ENCODE measurements at places on chromosomes 7 and 10.

DNA sequence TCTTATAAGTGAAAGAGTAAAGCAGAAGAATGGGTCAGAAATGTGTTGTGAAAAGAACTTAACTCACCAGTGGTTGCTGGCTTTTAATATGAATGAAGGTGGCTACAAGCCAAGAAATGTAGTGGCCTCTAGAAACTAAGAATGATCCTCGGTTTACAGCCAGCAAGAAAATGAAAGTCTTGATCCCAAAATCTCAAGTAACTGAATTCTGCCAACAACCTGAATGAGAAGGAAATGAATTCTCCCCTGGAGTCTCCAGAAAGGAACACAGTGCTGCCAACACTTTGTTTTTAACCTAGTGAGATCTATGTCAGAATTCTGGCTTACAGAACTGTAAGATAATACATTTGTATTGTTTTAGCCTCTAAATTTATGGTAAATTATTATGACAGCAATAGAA, 193.0 kb downstream of the FZD1 start:
- no peak for DNase-seq

GRCh38 chr7:126803060-126803665, 449.6 kb downstream of the GRM8 start:
- peak; percentile 0 for DNase-seq

GRCh38 chr10:28761084-28761846, 83.9 kb downstream of the BAMBI start:
- no peak for DNase-seq

GRCh38 chr10:683448-684071, 5.9 kb downstream of the DIP2C start:
- no peak for DNase-seq

- no peak for DNase-seq
Measured at GRCh38 chr10:102648889-102649796, 4.9 kb downstream of the TRIM8 start.

DNA sequence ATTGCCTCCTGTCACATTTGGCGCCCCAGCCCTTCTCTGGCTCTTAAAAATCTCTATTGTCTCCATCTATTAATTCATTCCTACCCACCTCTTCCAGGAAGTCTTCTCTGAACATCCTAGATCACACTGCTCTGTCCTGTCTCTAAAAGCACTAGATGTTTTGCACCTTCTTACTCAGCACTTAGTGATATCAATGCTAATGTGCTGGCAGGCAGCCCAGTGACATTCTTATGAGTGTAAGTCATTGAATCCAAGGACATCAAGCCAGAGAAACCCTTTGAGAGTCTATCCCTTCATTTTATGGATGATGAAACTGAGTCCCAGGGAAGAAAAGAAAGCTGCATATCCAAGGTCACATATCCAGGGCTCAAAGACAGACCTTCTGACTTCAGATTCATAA, 48.3 kb upstream of the PAX2 start:
- no peak for DNase-seq

DNA sequence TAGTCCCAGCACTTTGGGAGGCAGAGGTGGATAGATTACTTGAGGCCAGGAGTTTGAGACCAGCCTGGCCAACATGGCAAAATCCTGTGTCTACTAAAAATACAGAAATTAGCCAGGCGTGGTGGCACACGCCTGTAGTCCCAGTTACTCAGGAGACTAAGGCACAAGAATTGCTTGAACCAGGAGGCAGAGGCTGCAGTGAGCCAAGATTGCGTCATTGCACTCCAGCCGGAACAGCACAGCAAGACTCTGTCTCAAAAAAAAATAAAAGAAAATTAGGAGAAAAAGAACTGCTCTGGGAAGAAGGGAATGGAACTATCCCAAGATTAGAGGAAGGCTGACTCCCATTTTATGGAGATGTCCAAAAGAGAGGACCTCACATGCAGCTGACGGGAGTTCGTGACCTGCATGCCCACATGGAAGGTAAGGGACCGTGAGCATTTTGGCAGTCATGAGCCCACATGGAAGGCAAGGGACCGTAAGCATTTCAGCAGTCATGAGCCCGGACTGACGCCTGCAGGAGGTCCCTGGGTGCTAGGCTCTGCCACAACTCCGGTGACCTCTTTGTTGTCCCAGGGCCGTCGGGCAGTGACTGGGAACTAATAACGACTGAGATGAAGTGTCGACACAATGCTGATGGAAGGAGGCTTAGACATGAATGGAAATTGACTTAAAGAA, 18.6 kb upstream of the GTPBP4 start:
- no peak for DNase-seq

DNA sequence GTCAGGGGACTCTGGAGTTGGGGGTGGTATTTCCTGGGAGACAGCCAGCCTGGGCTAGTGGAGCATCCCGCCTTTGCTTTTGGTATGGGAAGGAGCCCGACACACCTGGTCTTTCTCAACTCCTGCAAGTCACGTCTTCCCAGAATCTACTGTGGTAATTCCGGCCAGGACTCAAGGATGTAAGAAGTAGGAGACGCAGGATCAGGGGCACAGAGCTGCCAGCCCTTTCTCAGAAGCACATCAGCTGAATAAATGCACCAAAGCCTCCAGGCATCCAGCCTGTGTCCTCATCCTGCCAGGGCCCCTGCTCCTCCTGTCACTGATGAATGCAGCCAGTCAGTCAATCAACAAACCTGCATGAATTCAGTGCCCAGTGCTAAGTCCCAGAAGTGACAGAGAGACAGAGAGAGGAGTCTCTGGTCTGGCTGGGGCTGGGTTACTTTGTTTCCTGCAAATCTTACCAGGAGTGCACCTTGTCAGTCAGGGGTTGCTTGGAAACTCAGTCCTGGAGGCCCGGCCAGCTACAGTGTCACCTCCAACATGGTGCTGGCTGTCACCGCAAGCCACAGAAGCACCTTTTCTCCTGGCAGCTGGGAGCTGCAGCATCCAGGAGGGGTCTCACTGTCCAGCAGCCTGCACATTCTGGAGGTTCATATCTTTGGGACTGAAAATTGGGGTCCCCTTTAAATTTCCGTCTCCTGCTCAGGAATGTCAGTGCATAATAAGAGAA, 101.8 kb downstream of the PTPRE start:
- no peak for DNase-seq

DNA sequence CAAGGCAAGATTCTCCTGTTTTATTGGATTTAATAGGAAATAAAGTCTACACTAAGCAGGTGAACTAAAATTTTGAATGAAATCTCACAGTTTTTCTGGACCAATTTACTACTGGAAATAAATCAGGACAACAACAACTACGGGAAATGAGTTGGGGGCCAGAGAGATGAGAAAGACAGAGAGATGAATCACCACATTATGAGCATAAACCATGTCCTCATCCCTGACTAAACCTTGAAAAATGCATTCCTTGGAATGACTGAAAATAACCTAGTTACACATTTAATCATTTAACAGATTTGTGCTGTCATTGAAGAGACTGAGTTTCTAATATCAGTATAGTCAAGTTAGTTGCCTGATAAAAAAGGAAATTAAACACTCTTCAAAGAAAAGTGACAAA, 608.4 kb upstream of the KCND2 start:
- no peak for DNase-seq

- DNase-seq: no peak
Measured at GRCh38 chr7:97025130-97025499, 484 bp upstream of the DLX5 start.

DNA sequence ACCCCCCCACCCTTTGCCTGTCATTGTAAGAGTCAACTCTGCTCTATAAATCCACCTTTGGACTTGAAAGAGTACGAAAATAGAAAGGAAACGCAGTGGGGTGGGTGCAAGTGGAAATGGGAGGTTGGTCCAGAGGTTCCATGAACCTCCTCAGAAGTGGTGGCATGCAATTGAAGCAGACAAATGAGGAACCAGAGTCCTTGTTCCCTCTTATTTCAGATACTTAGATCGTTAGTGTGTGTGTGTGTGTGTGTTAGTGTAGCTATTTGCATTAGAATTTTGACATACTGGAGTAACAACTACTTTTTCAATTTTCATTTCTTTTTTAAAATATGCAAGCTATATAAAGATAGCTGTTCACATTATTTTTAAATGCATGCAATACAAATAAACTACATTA, 18.1 kb upstream of the TFAM start:
- DNase-seq: no peak

DNA sequence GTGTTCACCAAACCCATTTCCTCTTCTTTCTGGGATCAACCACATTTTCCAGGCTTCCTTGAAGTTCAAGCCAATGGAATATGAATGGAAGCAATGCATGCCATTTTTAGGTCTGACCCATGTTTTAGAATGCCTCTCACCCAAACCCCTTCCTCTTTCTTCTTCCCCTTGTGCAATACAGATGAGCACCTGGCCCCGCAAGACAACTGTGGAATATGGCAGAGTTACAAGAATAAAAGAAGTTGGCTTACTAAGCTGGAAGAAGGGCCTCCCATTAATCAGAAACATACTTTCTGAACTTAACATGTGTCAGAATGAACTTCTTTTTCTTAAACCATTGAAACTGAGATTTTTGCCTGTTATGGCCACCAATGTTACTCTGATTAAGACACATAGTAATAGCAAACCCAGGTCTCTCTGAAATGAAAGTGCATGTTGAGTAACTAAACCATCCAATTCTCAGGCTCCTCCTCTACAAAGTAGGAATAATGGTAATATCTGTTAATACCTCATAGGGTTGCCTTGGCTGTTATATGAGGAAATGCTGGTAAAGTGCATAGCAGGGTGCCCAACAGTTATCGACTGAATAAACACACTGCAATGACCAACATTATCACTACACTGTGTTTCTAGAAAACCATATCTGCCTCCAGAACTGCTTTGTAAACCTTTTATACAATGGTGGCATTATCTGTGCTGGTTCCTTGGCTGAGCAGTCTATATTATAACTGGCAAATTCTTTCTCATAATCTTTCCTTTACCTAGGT, 382.2 kb upstream of the NRP1 start:
- DNase-seq: no peak

GRCh38 chr10:60878224-60878623, 65.8 kb downstream of the RHOBTB1 start:
- DNase-seq: no peak

GRCh38 chr7:22885797-22886261, 63.2 kb upstream of the TOMM7 start:
- peak; percentile 40 for DNase-seq

DNA sequence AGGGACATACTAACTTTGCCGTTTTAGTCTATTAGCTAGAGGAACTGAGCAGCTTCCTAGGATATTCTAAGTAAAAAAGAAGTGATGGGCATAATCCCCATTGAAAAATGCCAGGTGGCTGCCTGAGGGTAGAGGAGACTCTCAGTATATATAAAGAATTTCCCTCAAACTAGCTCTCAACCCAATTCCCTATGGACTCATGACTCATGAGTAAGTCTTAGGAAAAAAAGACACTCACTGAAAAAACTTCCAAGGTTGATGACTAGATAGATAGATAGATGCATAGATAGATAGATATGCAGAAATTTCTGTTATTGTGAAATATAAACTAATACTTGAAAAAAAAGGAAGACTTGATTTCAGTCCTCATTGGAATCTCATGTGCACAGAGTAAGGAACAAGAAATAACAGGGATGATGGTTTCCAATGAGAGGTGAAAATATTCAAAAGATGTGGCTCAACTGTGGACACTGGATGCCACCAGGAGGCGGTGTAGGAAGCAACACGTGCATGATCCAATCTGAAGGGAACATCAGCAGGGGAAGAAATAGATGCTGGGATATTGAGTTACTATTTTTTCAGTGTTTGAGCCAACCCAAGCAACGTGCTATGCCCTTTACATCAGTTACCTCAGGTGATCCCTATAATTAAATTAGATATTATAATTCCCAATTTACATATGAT, 711.0 kb upstream of the LRRTM3 start:
- DNase-seq: no peak

DNA sequence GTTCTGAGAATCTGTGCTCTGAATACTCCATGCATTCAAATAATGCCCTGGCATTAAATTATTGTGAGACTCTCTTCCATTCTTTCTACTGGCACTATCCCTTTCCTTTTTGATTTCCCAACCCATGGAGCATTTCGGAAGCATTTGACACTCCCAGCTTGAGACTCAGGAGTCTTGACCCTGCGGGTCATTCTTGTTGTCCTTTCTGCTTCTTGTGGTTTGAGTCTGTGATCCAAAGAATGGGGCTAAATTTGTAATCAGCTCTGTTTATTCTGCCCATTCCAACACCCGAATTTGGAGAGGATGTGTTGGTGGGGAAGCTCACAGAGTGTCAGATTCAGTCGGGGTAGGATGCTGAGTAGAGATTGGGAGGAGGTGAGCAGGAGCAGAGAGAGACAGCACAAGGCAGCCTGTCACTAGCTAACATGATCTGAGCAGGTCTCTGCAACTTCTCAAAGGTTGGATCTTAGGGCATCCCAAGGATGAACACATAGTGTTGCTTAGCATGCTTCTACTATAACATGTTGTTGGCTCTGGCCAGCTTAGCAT, 80.4 kb upstream of the BMPER start:
- no peak for DNase-seq

Measured in stimulated activated CD8-positive, alpha-beta memory T cell treated with anti-CD3 and anti-CD28 coated beads, Interleukin-15, amount 100 ng/mL, for 4 hours (primary cell).